ENCODE measurements at places on chromosomes 4 and X.

- DNase-seq: no peak
Observed at GRCh38 chr4:11446155-11446811, 17.6 kb upstream of the HS3ST1 start.

DNA sequence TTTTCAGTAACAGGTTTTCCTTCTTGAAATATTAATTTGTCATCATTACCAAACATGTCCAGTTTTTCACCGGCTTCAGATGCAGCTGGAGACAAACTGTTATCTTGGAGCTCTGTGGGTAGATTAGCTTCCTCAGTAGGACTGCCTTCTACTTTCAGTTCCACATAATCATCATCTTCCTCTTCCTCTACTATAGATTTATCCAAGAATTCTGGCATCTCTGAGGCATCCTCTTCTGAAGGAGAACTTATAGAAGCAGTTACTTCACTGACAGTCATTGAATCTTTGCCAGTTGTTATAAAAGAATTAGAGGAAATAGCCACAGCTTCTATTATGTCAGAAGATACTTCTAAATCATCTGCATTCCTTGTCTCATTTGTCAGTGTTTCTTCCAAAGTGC is 162.9 kb downstream of the LRBA start:
- DNase-seq: no peak

DNA sequence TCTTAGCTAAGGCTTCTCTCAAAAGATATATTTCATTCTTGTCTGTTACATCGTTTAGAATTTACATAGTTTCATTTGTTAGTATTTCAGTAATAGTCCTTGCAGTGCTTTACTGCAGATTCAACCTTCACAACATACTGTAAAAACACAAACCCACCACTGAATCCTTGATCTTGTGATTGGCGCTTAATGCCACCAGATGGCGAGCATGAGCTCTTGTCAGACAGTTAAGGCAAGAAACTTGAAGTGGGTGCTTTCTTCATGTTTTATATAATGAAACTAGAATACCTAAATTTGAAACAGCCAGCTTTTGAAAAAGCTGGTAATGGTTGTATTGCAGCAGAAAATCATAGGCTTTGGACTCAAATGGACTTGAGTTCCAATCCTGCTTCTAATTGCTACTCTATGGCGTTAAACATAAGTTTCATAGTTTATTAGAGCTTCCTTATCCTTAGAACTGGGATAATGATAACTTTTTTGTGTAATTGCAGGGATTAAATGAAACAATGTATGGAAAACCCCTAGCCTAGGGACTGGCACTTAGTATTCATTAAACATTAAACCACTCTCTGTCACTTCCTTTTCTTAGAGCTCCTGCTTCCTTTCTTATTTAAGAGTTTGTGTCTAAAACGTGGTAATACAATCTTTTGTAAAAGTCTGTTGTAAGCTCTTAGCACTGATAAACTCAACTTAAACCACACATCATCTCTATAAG is 95.1 kb downstream of the USP9X start:
- no peak for DNase-seq

- DNase-seq: no peak
Observed at GRCh38 chr4:116469582-116469981, 615.8 kb downstream of the TRAM1L1 start.

DNA sequence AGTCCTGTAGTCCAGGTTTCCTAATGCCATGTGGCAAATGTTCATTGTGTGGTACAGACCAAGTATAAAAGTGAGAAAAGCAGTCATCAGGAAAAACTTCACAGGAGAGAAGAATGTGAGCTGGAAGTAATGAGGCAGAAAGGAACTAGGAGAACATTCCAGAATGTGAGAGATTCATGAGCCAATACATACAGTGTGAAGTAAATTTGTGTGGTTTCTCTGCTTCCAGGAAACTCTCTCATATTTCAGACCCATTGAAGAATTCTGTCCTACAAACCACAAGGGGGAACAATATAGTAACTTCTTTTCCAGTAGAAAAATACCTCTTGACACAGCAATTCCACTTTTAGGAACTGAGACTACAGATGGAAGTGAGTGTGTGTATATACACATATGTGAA is 136.5 kb downstream of the RNF150 start:
- DNase-seq: no peak

- no peak for DNase-seq
Observed at GRCh38 chrX:136711147-136711546, 63.2 kb downstream of the CD40LG start.

DNA sequence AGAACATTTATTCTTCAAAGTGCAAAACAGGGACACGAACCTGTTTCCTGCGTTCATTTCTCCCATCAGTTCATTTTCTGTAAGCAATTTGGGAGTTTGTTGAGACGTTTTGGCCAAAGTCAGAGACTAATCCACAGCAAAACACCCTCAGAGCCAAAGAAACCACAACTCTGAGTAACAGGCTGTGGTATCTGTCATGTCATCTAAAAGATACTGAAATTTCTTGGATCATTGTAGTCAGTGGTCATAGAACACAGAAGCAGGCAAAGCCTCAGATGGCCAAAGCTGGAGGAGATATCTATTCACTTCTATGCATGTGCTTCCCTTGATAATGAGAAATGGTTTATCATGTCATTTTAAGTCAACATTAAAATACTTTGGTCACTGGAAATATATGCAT is 485.6 kb upstream of the GALNT7 start:
- no peak for DNase-seq

GRCh38 chrX:139647597-139647996 is 60.4 kb downstream of the MCF2 start:
- no peak for DNase-seq

- no peak for DNase-seq
Observed at GRCh38 chr4:36392916-36393315, 111.5 kb downstream of the DTHD1 start.

DNA sequence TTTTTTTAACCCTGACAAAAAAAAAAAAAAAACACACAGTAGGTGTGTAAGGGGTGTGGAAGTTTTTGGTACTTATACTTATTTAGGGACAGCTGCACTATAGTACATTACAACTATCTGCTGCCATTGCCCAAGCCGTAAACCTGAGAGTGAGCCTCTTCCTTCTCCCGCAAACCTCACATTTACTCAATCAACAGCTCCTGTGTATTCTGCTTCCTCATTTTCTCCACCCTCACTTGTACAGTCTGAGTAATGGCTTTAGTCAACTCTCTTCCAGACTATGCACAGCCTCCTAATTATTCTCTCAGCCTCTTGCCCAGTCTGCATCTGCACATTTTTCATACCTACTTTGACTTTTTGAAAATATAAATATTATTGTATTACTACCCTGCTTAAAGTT is 362.0 kb downstream of the ADAM29 start:
- no peak for DNase-seq
